ENCODE measurements at places on chromosomes 11 and 22.

GRCh38 chr11:15793043-15793996, 563.0 kb downstream of the SOX6 start:
- DNase-seq = no peak

DNA sequence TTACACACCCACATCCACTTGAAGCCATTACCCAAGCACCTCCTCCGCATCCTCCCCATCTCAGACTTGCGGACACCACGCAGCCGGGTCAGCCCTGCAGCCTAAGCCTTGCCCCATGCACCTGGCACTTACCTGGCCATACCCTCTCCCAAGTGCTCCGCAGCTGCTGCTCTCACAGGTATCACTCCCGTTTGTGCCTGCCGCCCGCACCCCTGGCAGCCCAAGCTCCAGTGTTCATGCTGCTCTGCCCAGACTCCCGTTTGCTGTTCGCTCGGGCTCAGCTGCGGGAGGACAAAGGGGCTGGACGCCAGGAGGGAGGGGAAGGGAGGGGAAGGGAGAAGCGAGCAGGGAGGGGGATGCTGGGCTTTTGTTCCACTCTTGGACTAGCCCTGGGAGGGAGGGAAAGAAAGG, at the start of gene KLHL35:
TSS of gene KLHL35 (minus strand) at position 293 of the 411 bp plus-strand sequence. CDS start 2,574 bp downstream, outside the sequence.
- DNase-seq = no peak

DNA sequence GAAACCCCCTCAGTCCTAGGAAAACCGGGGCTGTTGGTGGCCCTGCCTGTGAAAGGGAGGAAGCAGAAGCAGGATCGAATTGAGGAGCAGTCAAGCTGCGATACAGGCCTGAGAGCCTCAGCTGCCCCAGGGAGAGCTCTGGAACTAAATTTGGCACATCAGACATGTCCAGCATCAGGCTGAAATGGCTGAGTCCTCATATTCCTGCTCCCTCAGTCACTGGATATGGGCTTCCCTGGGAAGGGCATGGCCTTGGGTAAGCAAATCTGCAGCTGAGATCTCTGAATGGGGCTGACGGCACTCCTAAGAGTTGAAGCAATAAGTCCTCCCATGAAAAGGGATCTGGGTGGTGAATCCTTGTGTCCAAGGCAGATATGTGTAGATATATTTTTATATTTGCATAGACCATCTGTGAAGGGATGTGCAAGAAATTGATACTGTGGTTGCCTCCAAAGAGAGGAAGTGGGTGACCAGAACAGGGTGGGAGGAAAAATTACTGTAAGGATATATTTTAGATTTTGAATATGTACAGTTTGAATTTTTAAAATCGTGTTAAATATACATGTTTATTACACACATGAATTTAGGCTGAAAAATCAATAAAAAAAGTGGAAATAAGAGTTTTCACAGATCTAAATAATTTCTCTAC, 45.5 kb downstream of the APIP start:
- DNase-seq = no peak

DNA sequence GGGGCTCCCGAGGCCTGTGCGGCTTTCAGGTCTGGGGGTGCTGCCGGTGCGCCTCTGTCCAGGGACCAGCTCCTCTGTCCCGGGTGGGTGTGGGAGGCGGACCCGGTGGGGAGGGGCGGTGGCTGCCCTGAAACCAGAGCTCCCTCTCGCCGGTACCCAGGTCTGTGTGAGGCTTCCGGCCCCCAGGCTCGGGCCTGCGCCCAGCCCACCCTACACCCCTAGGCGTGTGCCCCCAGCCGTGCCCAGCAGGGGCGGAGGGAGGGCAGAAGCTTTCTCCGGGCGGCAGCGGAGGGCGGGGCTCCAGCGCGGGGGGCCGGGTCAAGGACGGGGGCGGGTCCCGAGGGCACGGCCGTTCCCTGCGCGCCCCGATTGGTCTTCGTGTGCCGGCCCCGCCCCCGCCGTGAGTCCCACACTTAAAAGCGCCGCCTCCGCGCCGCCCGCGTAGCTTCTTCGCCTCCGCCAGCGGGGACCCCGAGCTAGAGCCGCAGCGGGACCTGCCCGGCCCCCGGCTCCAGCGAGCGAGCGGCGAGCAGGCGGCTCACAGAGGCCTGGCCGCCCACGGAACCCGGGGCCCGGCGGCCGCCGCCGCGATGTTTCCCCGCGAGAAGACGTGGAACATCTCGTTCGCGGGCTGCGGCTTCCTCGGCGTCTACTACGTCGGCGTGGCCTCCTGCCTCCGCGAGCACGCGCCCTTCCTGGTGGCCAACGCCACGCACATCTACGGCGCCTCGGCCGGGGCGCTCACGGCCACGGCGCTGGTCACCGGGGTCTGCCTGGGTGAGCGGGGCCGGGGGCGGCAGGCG, 616 bp downstream of the PNPLA2 start:
- DNase-seq = peak; percentile 81

DNA sequence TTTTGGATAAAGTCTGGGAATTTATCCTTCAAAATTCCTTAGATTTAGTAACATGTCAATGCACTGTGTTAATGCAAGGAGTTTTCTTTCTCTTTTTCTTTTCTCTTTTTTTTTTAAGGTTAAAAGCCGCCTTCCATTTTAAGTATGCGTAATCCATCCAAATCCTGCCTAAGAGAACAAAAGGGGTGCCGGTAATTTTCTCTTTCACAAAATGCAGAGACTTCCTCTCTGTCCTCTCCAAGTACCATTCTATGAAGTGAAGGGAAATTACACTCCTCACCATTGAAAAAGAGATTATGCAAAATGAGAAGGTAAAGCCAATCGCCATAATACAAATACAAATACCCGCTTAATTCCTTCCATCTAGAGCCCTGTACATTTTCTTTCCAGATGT, 273.8 kb downstream of the BLID start:
- DNase-seq = no peak

DNA sequence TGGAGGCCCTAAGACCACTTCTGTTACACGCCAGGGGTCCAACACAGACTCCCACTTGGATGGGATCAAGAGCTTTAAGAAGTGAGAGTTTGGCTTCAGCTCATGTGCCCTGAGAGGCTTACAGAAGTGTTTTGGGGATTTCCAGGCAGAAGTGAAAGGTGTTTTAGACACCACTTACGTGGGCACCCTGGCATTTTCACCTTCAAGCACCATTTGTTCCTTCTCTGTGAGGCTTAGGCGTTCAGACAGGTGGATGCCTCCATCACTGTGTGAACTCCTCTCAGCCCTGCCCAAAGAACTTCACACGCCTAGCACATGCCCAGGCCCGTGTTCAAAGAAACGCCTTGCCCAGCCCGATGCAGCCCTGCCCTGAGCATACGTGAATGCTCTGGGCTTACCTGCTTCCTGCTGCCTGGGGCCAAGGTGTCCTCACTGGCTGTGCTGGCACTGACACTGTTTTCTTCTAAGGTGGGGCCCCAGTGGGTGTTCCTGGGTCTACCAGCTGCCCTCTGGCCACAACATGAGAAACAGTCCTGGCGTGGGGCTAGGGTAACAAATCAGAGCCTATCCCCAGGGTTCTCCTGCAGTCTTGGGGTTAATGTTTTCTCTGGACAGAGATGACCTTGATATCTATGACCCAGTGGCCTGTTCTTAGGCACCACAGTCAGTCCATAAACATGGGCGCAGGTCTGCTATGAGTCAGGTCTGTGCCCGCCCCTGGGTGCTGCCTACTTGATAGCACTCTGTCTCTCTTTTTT, 34.0 kb downstream of the AMPD3 start:
- no peak for DNase-seq

GRCh38 chr22:31229402-31230079, 17.4 kb downstream of the LIMK2 start:
- DNase-seq = no peak

GRCh38 chr11:55624531-55624930, 10.4 kb upstream of the OR4P4 start:
- no peak for DNase-seq

DNA sequence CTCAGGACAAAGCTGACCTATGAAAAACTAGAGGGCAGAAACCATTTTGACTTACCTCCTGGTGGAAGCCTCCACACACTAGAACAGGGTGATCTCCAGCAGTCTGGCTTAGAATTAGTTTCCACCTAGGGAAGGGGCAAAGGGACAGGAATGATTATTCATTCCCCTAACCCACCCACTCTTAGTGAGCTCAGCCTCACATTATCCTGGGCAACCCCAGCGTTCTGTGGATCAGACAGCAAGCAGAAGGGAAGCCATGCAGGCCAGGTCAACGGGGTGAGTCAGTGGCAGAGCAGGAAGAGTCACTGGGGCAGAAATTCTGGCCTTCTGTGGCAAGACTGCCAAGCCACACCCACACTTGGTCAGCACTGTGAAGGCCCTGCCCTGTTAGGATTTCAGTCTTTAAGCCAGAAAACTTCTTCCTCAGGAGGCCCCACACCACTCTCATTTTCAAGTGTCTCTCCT, 10.5 kb downstream of the NUMA1 start:
- no peak for DNase-seq

GRCh38 chr11:2767801-2768200, 68.0 kb upstream of the KCNQ1OT1 start:
- DNase-seq = no peak

DNA sequence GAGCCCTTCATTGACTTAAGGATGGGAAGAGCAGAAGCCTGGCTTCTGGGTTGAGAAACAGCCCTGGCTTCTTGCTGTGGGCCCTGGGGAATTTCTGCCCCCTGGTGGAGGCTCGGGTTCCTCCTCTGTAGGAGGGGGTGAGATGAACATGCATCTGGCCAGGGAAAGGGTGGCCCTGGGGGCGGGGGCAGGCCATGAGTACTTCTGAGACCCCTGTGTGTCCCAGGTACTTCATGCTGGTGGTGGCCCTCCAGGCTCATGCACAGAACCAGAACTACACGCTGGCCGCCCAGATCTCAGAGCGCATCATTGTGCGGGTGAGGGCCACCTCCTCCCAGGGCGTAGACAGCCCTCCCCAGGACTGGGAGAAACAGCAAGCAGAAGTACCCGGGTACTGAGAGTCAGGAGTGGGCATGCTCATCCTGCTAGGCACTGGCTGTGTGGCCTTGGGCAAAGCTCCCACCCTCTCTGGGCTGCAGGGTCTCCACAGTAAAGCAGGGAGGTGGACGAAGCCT, 15.8 kb downstream of the TMEM258 start:
- no peak for DNase-seq

GRCh38 chr11:83306200-83307080, 20.3 kb upstream of the CCDC90B start:
- DNase-seq = no peak

- DNase-seq = no peak
These were observed 1.8 kb downstream of the SCUBE2 start for GRCh38 chr11:9089636-9090035.

GRCh38 chr11:83871054-83871453, 584.9 kb upstream of the CCDC90B start:
- DNase-seq = no peak

- DNase-seq = no peak
These were observed 117.0 kb downstream of the WT1 start for GRCh38 chr11:32318071-32319055.

- DNase-seq = no peak
These were observed 239.2 kb upstream of the CTSC start for GRCh38 chr11:88576741-88577140.

DNA sequence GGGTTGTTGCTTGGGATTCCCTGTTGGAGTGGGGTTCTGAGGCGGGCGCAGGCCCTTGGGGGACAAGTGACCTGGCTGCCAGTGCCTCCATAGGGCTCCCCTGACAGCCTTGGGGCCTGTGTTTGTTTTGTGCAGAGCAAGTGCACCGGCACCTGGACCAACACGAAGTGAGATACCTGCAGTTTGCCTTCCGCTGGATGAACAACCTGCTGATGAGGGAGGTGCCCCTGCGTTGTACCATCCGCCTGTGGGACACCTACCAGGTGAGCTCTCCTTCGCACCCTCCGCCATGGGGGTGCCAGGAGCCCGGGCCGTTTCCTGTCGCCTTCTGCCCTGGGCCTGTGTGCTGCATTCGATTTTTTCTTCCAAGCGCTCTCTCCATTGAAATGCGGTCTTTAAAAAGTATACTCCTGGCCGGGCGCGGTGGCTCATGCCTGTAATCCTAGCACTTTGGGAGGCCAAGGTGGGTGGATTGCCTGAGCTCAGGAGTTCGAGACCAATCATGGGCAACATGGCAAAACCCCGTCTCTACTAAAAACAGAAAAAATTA, 274.6 kb downstream of the TBC1D22A start:
- DNase-seq = no peak

DNA sequence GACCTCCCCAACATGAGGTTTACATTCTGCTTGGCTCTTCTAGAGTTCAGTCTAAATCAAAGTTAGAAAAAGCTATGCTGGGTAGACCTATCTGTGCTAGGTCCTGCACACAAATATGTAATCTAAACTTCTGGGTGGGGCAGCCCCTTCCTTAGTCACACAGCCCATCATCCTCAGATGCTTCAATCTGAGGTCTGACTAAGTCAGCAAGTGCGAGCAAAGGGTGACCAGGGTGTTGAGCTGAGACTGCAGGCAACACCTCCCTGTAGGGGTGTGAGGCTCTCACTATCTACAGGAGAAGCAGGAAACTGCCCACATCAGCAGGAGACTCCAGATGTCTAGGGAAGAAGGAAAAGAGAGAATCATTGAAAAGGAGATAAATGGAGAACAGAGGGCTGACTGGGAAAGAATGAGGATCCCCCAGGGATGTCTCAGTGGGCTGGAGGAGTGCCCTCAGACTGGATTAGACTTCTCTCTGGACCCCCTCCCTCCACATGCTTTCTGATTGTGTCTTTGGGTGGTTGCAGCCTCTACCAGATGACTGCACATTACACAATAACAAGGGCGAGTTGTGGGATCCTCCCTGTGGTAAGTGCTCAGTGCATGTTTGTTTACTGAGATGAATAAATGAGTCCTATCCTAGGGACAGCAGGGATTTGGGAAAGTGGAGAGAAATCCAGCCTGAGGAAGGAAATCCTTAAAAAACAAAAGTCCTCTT, 266.2 kb upstream of the PLET1 start:
- no peak for DNase-seq

- no peak for DNase-seq
These were observed 242.1 kb downstream of the BUD13 start for GRCh38 chr11:116530705-116531104.

- no peak for DNase-seq
These were observed 573.0 kb downstream of the TBC1D22A start for GRCh38 chr22:47335460-47335859.

DNA sequence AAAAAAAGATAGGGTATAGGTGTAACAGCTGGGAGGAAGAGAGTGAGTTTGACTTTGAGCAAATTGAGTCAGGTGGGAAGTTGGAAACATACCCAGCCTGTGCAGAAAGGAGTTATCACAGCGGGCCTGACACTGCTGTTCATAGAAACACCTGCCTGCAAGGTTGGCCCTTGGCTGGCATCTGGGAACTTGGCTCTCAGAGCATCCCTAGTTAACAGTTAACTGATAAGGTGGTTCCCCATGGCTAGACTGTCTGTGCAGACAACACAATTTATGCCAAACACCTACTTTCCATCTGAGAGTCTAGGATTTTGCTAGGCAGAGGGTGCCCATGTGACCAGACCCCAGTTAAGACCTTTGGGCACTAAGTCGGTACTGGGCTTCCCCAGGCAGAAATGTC, 31.4 kb downstream of the ADAMTS8 start:
- DNase-seq = no peak

All from stimulated activated CD8-positive, alpha-beta memory T cell treated with anti-CD3 and anti-CD28 coated beads, Interleukin-4, amount 100 ng/mL, for 1 hour (primary cell).